ENCODE measurements at places on chromosomes 4 and X.

DNA sequence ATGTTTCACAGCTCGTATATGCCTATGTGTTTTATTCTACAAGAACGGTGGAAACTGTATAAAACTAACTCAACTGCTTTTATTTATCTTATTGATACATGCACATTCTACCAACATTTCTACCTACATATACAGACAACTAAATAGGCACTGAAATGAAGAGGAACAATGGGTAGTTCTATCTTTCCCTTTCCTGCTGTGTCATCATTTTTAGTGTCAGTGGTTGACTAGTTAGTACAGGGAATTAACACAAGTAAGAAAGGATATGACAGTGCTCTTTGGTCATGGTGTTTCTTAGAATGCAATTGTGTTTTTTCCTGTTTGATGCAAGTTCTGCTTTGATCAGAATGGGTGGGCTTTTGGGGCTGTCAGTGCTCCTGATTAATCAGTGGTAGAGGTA is 293.8 kb upstream of the CTSO start:
- no peak for ATAC-seq

GRCh38 chrX:108090491-108091263 is 665 bp downstream of the PSMD10 start:
- ATAC-seq, result no peak

DNA sequence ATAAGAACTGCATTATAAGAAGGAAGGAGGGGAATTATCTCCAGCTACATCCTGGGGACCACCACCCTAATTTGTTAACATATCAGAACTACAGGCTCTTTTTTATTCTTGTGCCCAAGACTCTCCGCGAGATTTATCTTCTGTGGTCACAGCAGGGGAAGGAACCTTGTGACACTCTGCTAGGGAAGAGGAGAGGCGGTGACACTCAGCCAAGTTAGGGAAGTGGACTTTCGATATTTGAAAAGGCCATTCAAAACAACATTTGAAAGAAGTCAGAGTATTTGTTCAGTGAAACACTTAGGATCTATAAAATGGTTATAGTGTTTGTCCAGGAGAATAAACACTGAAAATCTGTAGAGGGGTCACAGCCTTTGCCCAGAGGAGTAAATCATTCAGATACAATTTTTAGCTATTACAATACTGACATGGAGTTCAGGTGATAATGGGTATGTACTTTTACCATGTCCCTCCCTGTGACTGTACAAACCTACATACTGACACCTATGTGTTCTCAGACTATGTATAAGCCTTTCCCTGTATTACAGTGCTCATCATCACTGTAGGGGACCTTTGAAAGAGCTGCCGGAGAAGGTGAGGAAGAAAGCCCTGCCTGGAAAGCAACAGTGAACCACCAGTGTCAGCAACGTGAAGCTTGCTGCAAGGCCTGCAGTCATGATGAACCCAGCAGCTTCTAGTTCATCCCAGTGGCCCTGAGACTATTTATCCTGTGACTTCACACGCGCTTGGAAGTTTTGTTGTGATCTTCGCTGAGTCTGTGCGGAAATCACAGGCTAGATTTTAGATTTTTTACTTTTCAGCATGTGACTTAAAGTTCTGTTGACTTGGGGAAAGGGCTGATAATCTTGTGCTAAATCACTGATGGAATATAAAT is 8.5 kb upstream of the PTTG2 start:
- no peak for ATAC-seq

DNA sequence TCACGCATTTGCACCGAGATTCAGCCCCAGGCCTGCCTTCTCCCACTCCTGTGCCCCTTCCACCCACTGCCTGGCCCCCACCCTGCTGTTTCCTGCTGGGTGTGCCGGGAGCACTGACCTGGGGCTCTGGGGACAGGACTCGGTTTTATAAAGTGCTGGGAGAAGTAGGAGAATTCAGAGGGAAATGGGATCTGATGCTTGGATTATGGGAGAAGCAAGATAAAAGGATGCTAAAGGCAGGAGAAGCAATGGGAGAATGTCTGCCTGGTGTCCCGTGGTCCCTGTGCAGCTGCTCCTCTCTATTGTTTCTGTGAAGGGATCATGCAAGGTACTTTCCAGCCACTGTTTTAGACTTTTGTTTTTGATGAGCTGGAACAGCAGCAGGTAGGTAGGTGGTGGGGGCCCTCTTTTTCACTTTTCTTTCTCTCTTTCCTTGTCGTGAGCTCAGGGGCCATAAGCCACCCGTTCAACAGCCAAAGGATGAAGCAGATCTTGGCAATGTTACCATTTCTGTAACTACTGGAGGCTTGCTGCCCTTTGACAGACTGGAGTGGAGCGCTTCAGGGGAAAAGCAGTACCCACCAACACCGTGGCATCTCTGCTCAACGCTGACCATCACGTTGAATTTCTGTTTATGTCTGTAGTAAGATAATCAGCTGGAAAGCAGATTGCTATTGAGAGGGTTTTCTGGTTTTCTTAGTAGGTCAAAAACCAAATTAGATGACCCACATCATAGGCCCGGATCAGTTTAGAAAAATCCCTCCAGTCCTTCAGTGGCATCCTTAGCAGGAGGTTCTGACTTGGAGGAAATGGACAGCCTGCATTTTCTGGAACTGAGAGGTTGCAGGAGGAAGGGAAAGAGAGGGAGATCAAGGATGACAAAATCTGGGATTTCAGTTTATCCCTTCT is 63.8 kb upstream of the ENPP6 start:
- no peak for ATAC-seq

GRCh38 chr4:54109241-54110018 is 9.5 kb downstream of the GSX2 start:
- peak; percentile 18 for ATAC-seq

- ATAC-seq, result peak; percentile 94
Measured at GRCh38 chrX:105552395-105552794, 269.9 kb upstream of the NRK start.

DNA sequence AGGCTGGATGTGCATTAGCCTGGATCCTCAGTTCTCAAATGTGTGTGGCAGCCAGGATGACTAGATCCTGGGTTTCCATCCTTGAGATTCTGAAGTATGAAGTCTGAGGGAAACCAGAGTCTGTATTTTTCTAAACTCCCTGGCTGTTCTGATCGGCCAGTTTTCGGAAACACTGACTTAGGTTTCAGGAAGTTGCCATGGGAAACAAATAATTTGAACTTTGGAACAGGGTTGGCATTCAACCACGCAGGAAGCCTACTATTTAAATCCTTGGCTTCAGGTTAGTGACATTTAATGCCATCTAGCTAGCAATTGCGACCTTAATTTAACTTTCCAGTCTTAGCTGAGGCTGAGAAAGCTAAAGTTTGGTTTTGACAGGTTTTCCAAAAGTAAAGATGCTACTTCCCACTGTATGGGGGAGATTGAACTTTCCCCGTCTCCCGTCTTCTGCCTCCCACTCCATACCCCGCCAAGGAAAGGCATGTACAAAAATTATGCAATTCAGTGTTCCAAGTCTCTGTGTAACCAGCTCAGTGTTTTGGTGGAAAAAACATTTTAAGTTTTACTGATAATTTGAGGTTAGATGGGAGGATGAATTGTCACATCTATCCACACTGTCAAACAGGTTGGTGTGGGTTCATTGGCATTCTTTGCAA is 67.6 kb downstream of the PDGFRA start:
- ATAC-seq, result no peak

- ATAC-seq, result no peak
Measured at GRCh38 chrX:10935501-10935900, 175.6 kb upstream of the HCCS start.

DNA sequence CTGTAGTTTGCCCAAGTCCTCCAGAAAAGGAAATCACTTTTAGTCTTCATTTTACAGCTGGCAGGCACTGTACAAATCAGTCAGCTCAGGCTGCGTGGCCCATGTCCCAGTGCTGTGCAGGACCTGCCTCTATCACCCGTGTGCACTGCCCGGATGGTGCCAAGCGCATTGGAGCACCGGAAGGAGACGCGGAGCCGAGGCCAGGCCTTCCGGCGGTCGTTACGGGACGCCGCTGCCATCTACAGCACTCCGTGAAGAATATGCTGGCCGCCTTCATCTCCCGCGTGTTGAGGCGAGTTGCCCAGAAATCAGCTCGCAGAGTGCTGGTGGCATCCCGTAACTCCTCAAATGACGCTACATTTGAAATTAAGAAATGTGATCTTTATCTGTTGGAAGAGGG is at the start of gene PDHA2:
Gene PDHA2, plus strand, starts transcription at position 203 of the 400 bp plus-strand sequence. Its CDS starts 58 bp downstream, at position 261.
- ATAC-seq, result no peak

DNA sequence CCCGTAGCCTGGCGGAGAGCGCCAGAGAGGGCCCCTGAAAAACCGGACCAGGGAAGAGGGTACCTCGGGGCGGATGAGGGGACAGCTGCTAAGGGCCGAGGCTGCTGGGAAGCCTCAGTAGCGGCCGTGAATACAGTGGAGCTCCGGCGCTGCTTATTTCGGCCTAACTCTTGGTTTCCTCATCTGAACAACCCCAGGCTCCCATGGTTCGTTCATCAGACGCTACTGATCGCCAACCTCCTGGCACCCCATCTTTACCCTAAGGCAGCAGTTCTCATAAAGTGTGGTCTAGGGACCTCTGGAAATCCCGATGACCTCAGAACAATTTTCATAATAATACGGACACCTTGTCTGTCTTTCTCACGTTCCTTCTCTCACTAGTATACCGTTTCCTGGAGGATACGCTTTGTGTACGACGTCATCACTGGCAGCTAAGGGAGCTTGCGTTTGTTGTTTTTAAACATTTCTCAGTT is 645 bp upstream of the RAB28 start:
- peak; percentile 11 for ATAC-seq

GRCh38 chr4:156101571-156101970 is 147.9 kb upstream of the CTSO start:
- ATAC-seq, result no peak

- peak; percentile 88 for ATAC-seq
Measured at GRCh38 chr4:87108142-87108546, 112.3 kb downstream of the KLHL8 start.

DNA sequence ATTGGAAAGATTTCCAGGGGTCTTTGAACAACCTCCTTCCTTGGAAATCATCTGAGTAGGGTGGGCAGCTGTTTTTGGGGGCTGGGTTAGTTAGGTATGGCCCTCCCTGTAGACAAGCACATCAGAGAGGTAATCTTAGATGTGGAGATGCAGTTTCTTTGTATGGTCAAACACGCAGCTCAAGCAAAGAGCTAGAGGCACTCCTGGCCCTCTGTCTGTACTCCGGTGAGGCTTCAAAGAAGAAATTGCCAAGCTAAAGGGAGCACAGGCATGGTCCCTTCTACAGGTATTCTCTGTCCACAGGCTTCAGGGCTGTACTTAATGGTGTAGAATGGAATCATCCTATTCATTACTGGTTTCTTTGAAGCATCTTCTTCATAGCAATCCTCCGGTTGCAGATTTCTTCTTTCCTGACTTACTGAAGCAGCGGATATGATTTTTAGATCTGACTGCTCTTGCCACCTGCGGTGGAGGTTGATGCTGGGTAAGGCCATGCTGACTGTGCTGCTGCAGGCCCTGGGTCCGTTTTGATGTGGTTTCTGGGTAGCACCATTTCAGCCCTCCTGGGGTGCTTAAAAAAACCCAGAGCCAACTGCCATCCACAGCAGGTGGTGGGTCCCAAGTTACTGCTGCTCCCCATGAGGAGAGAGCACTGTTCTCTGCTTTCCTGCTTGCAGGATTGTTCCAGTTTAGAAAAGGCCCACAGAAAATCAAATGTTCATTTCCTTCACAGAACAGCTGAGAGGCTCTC is 318.9 kb upstream of the GATB start:
- no peak for ATAC-seq

- peak; percentile 29 for ATAC-seq
Measured at GRCh38 chr4:186586205-186586604, 30.8 kb upstream of the MTNR1A start.

DNA sequence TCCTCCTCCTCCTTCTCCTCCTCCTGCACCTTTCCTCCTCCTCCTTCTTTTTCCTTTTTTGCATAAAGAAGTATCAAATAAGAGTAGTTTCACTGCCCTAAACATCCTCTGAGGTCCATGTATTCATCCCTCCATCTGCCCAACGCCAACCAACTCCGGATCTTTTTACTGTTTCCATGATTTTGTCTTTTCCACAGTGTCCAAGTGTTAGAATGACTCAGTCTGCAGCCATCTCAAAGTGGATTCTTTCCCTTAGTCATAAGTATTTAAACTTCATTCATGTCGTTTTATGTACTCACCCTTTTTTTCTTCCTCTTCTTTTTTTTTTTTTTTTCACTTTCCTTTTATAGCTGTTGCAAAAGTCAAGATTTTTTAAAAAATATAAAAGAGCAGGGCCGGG is 12.9 kb downstream of the CSF2RA start:
- ATAC-seq, result no peak

GRCh38 chr4:38800961-38801450 is 3.6 kb downstream of the TLR1 start:
- ATAC-seq, result no peak

DNA sequence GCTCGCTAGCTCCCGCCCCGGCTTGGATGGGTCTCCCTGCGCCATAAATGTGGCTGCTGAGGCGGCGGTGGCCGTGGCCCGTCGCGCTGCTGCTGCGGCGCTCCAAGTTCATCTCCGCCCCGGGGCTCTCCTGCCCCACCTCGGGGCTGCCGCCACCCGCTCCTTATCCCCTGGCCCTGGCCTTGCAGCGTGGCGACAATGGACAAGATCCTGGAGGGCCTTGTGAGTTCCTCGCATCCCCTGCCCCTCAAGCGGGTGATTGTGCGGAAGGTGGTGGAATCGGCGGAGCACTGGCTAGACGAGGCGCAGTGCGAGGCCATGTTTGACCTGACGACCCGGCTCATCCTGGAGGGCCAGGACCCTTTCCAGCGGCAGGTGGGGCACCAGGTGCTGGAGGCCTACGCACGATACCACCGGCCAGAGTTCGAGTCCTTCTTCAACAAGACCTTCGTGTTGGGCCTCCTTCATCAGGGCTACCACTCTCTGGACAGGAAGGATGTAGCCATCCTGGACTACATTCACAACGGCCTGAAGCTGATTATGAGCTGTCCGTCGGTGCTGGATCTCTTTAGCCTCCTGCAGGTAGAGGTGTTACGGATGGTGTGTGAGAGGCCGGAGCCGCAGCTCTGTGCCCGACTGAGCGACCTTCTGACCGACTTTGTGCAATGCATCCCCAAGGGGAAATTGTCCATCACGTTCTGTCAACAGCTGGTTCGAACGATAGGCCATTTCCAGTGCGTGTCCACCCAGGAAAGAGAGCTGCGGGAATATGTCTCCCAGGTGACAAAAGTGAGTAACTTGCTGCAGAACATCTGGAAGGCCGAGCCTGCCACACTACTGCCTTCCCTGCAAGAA is 763 bp downstream of the USP38 start:
- ATAC-seq, result no peak

DNA sequence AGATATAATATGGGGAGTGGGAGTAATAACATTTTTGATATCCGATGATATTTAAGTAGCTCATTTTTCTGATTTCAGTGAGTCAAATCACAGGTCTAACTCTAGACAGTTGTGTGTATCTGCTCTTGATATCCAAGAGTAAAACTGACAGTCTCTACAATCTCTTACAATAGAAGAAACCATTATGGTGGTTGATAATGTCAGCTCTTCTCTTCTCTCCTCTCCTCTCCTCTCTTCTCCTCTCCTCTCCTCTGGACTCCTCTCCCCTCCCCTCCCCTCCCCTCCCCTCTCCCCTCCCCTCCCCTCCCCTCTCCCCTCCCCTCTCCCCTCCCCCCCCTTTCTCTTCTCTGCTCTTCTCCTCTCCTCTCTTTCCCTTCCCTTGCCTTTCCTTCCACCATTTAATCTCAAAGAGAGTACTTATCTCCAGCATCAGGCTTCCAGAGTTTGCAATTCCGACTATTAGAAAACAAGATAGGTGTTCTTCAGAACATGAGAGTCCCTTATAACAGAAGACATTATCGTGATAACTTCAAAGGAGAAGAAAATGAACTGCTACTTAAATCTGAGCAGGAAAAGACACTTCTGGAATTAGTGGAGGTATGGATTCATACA is 6.2 kb downstream of the TDO2 start:
- no peak for ATAC-seq

All from esophagus mucosa (tissue), 1 donor.